ENCODE measurements at places on chromosomes 7 and 10. TPM values are rescaled to one million over a fixed set of nuclear protein-coding genes. Genes with fewer than 3 reads are reported as not detected.

GPRIN2 gene
- total RNA-seq = 2.5 TPM

TET1 gene
- total RNA-seq = 20.4 TPM

PILRB gene
- 38.7 TPM for total RNA-seq

DNA sequence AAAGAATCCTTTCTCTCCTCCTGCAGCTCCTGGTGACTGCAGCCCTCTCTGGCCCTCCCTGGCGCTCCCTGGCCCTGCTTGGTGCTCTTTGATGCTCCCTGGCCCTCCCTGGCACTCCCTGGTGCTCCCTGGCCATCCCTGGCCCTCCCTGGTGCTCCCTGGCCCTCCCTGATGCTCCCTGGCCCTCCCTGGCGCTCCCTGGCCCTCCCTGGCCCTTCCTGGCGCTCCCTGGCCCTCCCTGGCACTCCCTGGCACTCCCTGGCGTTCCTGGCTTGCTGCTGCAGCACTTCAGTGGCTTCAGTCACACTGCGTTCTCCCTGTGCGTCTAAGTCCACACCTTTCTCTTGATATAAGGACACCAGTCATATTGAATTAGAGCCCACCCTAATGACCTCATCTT, 15.2 kb upstream of the FGFR2 start:
- H3K4me3 ChIP-seq = no peak overlapping the region
- H3K36me3 ChIP-seq = no peaks in the 10 kb centered on the region
- H3K4me1 ChIP-seq = peaks cover 2% of the 10 kb centered on the region
- no peak for DNase-seq
- H3K27me3 ChIP-seq = peaks cover 8% of the 10 kb centered on the region

- no peaks in the 10 kb centered on the region for H3K4me1 ChIP-seq
- no peak for DNase-seq
- no peaks in the 10 kb centered on the region for H3K36me3 ChIP-seq
- no peak overlapping the region for H3K4me3 ChIP-seq
- peaks cover 9% of the 10 kb centered on the region for H3K27me3 ChIP-seq
- no peak overlapping the region for H3K27ac ChIP-seq
Measured at GRCh38 chr7:51234139-51234538, 82.5 kb downstream of the COBL start.

DNA sequence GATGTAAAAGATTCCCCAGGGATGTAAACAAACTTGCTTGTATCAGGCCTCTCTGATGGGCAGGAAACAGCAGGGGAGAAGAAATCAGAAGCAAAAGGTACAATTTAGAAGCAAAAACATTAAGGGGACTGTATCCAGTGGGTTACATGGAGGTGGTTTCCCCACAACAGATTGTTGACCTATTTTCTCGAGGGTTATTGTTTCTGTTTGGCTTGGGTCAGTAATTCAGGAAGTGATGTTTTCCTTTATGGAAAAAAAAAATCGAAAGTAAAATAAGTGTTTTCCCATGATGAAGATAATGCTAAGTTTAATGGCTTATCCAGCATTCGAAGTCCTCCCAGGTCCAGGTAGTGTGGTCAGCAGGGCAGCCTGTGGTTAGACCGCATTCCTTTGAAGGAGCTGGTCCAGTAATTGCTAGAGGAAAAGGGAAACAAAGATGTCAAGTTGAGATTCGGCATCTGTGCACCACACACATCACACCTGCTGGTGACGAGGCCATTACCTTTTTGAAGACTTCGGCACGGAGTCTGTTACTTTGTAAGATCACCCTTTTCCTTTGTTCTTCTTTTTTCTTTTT, 37.3 kb upstream of the ADAM12 start:
- peaks cover 16% of the 10 kb centered on the region for H3K4me1 ChIP-seq
- H3K4me3 ChIP-seq = no peak overlapping the region
- peaks cover 2% of the 10 kb centered on the region for H3K36me3 ChIP-seq
- H3K27me3 ChIP-seq = no peaks in the 10 kb centered on the region
- no peak for DNase-seq
- H3K27ac ChIP-seq = no peak overlapping the region

- no peak for DNase-seq
- H3K4me3 ChIP-seq = no peak overlapping the region
- H3K36me3 ChIP-seq = no peaks in the 10 kb centered on the region
- peaks cover 2% of the 10 kb centered on the region for H3K27me3 ChIP-seq
Measured at GRCh38 chr10:98833542-98833941, 386.8 kb upstream of the HPS1 start.

- DNase-seq = no peak
- no peaks in the 10 kb centered on the region for H3K36me3 ChIP-seq
- H3K27me3 ChIP-seq = no peaks in the 10 kb centered on the region
- no peak overlapping the region for H3K4me3 ChIP-seq
- no peak overlapping the region for H3K27ac ChIP-seq
- H3K4me1 ChIP-seq = no peaks in the 10 kb centered on the region
Measured at GRCh38 chr7:81491573-81491972, 278.3 kb downstream of the HGF start.

GRCh38 chr7:15571301-15571878, 9.6 kb upstream of the AGMO start:
- H3K27me3 ChIP-seq = no peaks in the 10 kb centered on the region
- H3K27ac ChIP-seq = peak overlapping the region; percentile 70
- peaks cover 36% of the 10 kb centered on the region for H3K4me1 ChIP-seq

DNA sequence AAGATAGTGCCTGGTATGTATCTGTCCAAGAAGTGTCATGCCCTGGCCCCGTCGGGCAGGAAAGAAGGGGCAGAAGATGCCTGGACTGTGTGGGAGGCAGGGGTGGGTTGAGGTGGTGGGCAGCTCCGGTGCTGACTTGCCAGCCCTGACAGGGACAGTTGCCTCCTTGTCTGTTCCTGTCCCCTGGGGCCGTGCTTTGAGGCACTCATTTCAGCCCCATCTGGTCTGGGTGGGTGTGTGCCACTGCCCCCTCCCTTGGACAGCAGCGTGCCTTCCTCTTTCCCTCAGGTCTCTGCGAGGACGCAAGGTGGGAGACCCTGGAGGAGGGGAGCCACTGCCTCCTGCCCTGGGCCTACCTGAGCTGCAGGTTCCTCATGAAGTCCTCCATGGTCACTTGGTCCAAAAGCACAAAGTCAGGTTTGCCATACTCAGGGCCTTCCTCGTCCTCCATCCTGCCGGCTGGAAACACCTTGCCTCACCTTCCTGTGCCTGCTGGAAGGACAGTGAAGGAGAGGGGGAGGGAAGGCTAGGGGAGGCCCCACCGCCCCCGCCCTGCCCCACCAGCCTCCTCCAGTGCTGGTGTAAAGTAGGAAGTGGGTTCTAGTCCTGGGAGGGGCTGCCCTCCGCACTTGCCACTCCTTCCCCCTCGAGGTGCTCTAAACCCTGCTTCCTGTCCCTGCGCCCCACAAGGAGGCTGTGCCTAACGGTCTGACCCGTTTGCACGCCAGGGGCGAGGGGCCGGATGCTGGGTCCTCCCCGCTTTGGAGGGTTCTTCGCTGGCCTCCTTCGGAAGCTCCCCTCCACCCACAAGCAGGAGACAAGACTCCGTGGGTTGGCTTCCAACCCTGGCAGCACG, at the start of gene MYO1G:
TSS of gene MYO1G (minus strand) at position 505 of the 856 bp plus-strand sequence. CDS start at position 451, 54 bp downstream.
- peak within 1 kb of the TSS; percentile 68 for H3K27ac ChIP-seq
- H3K36me3 ChIP-seq = peaks cover 10% of the 10 kb centered on the region
- DNase-seq = no peak
- H3K4me3 ChIP-seq = no peak within 1 kb of the TSS
- H3K27me3 ChIP-seq = no peaks in the 10 kb centered on the region

DNA sequence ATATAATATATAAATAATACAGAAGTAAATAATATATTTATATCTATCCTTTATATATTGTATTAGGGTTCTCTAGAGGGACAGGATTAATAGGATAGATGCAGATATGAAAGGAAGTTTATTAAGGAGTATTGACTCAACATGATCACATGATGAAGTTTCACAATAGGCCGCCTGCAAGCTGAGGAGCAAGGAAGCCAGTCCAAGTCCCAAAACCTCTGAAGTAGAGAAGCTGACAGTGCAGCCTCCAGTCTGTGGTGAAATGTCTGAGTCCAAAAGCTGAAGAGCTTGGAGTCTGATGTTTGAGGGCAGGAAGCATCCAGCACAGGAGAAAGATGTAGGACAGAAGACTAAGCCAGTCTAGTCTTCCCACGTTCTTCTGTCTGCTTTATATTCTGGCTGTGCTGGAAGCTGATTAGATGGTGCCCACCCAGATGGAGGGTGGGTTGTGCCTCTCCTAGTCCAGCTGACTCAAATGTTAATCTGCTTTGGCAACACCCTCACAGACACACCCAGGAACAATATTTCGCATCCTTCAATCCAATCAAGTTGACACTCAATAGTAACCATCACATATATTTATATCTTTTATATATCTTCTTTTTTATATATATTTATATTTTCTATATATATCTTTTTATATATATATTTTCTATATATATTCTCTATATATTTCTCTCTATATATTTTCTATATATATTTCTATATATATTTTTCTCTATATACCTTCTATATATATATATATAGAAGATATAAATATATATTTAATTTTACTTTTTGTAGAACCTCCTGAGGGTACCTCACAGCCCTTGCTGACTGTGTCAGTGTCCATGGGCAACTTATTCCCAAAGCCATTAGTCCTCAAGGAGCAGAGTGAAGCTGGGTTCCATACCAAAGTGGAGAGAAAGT, 24.6 kb upstream of the AKR1B10 start:
- peaks cover 3% of the 10 kb centered on the region for H3K4me1 ChIP-seq
- peaks cover 14% of the 10 kb centered on the region for H3K27me3 ChIP-seq
- DNase-seq = no peak
- no peak overlapping the region for H3K4me3 ChIP-seq

DNA sequence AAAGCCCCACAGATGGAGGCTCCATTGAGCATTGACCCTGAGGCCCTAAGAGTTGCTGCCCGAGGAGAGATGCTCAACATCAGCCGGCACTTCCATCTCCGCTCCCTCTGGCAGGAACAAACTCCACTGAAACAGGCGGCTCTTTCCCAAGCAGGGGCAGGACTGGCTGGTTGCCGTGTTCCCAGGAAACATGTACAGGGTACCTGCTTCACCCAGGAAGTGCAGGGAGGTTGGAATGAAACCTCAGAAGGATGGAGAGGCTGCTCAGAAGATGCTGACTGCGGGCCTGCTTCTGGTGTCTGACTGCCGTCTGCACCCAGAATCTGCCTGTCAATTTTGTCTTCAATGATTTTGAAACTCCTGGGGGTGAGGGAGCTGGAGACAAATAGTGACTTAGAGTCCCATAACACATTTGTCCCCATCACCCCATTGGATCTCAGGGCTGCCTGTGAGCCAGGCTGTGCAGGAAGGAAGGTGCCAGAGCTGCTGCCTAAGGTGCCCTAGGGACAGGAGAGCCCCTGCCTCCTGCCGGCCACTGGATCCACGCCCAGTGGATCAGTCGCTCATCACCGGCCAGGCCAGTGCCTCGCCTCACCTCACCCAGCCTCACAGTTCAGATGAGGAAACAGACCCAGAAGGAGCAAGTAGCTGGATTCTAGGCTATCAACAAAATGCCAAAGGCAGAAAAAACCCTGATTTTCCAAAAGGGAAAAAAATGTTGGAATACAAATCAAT, 237.3 kb downstream of the PTPRN2 start:
- DNase-seq = peak; percentile 75
- no peak overlapping the region for H3K4me3 ChIP-seq
- no peaks in the 10 kb centered on the region for H3K4me1 ChIP-seq
- H3K27me3 ChIP-seq = no peaks in the 10 kb centered on the region

DNA sequence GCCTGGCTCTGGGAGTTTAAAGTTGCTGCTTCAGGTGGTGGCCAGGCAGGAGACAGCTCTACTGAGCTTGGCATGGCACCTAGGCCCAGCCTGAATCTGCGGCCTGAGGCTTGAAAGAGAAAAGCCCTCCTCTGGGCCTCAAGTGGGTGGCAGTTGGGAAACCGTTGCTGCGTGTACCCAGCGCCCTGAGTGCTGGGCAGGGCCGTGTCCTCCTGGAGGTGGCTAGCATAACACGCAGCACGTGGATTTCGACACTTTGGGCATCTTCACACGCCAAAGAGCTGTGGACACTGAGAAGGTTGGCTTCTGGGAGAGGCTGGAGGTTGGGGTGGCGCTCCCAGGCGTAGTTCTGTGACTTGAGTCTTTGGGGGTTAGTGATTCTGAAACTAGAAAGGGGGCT, 2.5 kb downstream of the ZNF316 start:
- peaks cover 20% of the 10 kb centered on the region for H3K36me3 ChIP-seq
- H3K27ac ChIP-seq = no peak overlapping the region
- DNase-seq = no peak
- no peaks in the 10 kb centered on the region for H3K27me3 ChIP-seq
- peak overlapping the region; percentile 80 for H3K4me3 ChIP-seq
- H3K4me1 ChIP-seq = peaks cover 25% of the 10 kb centered on the region

- no peaks in the 10 kb centered on the region for H3K36me3 ChIP-seq
- no peak overlapping the region for H3K4me3 ChIP-seq
- H3K27ac ChIP-seq = no peak overlapping the region
- no peaks in the 10 kb centered on the region for H3K27me3 ChIP-seq
Measured at GRCh38 chr10:21976739-21977138, 26.8 kb downstream of the DNAJC1 start.

DNA sequence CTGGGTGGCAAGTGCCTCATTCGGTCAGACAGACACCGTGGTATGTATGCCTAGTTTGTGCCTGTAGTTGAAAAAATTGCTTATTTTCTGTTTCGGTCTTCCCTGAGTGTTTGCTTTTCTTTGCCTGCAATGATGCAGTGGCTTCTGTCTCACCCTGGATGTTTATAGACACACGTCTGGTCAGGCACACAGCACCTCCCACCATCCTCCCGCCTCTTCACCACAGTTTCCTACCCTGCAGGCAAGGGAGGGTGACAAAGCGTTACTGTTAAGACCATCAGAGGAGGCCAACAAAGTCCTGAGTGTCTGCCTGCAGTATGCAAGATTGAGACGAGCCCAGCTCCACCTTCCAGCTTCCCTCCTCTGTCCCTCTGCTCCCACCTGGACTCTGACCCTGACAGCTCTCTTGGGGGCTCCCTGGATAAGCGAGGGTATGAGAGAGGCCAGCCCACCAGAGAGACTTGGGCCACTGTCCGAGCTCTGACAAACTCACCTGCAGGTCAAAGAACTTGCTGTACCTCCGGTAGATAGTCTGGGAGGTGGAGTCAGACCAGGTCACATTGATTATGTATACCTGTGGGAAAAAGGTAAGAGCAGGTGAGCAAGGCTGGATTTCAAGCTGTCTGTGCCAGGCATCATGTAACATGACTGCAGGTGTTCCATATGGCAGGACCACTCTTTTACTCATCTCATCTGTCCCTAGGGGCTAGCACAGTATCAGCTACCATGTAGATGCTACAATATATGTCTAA, 54.4 kb downstream of the SH3PXD2A start:
- no peaks in the 10 kb centered on the region for H3K36me3 ChIP-seq
- H3K4me1 ChIP-seq = peaks cover 21% of the 10 kb centered on the region
- DNase-seq = no peak
- peak overlapping the region; percentile 36 for H3K27ac ChIP-seq
- H3K4me3 ChIP-seq = no peak overlapping the region

Measured in osteocyte (in vitro differentiated cells).